ENCODE measurements at places on chromosomes 12 and 14.

GRCh38 chr12:10400829-10401228, 8.7 kb downstream of the KLRC4 start:
- peaks cover 34% of the 10 kb centered on the region for H3K36me3 ChIP-seq
- H3K4me1 ChIP-seq, result peaks cover 100% of the 10 kb centered on the region
- DNase-seq, result no peak
- peak overlapping the region; percentile 91 for H3K27ac ChIP-seq

DNA sequence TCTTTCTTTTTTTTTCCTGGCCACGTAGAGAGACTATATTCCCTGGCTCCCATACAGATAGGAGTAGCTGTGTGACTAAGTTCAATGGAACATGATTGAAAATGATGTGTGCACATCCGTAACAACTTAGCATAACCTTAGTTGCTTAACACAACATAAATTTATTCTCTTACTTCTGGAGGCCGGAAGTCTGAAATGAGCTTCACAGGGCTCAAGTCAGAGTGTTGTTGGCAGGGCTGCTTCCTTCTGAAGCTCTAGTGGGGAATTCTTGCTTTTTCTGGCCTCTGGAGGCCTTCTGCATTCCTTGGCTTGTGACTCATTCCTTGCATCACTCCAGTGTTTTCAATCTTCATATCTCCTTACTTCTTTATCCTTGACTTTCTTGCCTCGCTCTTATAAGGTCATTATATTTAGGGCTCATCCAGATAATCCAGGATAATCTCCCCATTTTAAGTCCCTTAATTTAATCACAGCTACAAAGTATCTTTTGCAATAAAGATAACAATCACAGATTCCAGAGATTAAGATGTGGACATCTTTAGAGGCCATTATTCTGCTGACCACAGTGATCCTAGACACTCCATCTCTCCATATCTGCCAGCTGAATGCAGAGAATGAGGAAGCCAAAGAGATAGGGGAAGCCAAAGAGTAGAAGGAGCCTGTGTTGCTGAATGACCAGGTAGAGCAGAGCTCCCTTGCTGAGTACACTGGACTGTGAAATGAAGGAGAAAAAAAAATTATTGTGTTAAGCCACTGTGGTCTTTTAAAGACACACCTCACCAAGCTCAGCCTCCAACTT, 21.0 kb upstream of the SNX6 start:
- H3K4me3 ChIP-seq, result no peak overlapping the region
- H3K36me3 ChIP-seq, result no peaks in the 10 kb centered on the region
- no peak for DNase-seq
- no peak overlapping the region for H3K27ac ChIP-seq
- H3K4me1 ChIP-seq, result no peaks in the 10 kb centered on the region
- no peaks in the 10 kb centered on the region for H3K27me3 ChIP-seq

- no peaks in the 10 kb centered on the region for H3K36me3 ChIP-seq
- H3K27ac ChIP-seq, result no peak overlapping the region
- peaks cover 2% of the 10 kb centered on the region for H3K4me1 ChIP-seq
- no peaks in the 10 kb centered on the region for H3K27me3 ChIP-seq
Observed at GRCh38 chr14:103693515-103693914, 21.7 kb downstream of the XRCC3 start.

DNA sequence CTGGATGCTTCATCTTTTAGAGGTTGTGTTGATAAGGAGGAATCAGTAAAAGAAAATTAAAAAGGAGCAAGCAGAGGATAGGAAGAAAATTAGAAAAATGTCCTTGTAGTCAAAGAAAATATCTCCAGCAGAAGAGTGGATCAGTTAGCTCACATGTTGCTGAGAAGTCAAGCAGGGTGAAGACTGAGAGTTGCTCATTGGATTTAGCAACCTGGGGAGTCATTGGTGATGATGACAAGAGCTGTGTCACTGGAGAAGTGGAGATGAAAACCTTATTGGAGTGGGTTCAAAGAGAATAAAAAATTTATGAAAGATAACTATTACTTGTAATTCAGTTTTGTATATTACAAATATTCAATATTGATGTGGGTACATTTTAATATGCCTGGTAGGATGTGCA, 9.8 kb downstream of the FRMD6 start:
- H3K4me1 ChIP-seq, result no peaks in the 10 kb centered on the region
- H3K4me3 ChIP-seq, result no peak overlapping the region
- H3K27me3 ChIP-seq, result peaks cover 9% of the 10 kb centered on the region
- H3K36me3 ChIP-seq, result peaks cover 4% of the 10 kb centered on the region
- no peak for DNase-seq

DNA sequence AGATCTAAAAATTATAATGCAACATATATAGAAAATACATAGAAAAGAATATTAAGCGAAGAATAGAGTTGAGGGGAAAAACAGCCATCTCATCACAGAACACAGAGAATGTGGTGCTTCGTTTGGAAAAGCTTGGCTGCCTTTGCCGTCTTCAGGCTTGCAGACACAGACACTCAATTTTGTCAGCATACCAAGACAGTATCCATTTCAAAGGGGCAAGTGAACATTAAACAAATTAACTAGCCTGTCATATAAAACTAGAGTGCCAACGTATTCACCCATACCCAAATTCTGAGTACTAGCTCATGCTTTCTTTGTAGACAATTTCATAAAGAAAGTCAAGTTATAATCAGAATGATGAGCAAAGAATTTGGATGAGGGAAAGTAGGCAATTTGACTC, 40.5 kb downstream of the DMAC2L start:
- H3K4me1 ChIP-seq, result peaks cover 7% of the 10 kb centered on the region
- no peak for DNase-seq
- peaks cover 34% of the 10 kb centered on the region for H3K36me3 ChIP-seq
- no peak overlapping the region for H3K4me3 ChIP-seq
- H3K27me3 ChIP-seq, result peaks cover 1% of the 10 kb centered on the region
- no peak overlapping the region for H3K27ac ChIP-seq

- peaks cover 4% of the 10 kb centered on the region for H3K27me3 ChIP-seq
- H3K4me1 ChIP-seq, result peaks cover 2% of the 10 kb centered on the region
- no peak overlapping the region for H3K27ac ChIP-seq
- DNase-seq, result no peak
Observed at GRCh38 chr12:64806593-64807460, 17.6 kb upstream of the TBC1D30 start.

DNA sequence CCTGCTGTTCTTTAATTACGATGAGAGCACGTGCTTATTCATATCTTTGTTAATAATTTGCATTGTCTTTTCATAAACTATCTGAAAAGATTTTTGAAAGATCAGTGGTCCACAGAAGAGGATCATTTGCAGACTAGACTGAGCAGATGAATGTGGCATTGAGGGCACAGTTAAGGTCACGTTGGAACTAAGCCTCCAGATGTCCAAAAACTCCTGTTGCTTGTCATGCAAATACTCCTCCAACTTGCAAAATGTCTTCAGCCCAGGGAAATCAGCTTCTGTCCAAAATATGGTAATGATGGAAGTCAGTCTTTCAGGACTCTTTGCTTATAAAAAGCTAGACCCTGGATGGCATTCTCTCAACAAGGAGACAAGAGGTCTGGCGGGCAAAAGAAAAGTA, 201.6 kb upstream of the TMEM260 start:
- no peaks in the 10 kb centered on the region for H3K27me3 ChIP-seq
- no peak overlapping the region for H3K27ac ChIP-seq
- DNase-seq, result no peak
- H3K4me1 ChIP-seq, result no peaks in the 10 kb centered on the region
- H3K4me3 ChIP-seq, result no peak overlapping the region
- H3K36me3 ChIP-seq, result no peaks in the 10 kb centered on the region

GRCh38 chr12:15605881-15606590, 183.2 kb downstream of the EPS8 start:
- H3K36me3 ChIP-seq, result no peaks in the 10 kb centered on the region
- H3K4me3 ChIP-seq, result no peak overlapping the region
- DNase-seq, result no peak
- H3K4me1 ChIP-seq, result no peaks in the 10 kb centered on the region

GRCh38 chr14:63656194-63656593, 14.5 kb upstream of the WDR89 start:
- H3K4me3 ChIP-seq, result no peak overlapping the region
- H3K27me3 ChIP-seq, result no peaks in the 10 kb centered on the region
- DNase-seq, result no peak
- peaks cover 5% of the 10 kb centered on the region for H3K36me3 ChIP-seq
- no peak overlapping the region for H3K27ac ChIP-seq

DNA sequence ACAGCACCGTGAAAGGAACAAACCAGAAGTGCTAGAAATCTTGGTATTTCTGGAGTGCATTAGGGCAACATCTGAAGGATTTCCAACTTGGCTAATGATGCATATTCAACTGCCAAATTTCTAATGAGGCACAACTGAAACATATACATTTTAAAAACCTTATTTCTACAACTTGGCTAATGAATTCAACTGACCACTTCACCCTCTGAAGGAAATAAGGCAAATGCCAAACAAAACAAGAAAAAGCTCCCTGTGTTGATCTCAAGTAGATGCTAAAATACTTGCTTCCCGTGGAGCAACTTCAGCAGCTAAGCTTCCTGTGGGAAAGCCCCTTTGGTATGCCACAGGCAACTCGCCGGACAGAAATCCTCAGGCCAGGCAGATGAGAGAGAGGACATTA, 167.1 kb downstream of the TTC7B start:
- H3K27me3 ChIP-seq, result no peaks in the 10 kb centered on the region
- H3K4me1 ChIP-seq, result no peaks in the 10 kb centered on the region
- no peak overlapping the region for H3K4me3 ChIP-seq
- DNase-seq, result no peak
- H3K36me3 ChIP-seq, result no peaks in the 10 kb centered on the region

GRCh38 chr12:91327131-91327530, 144.5 kb upstream of the DCN start:
- H3K4me1 ChIP-seq, result no peaks in the 10 kb centered on the region
- H3K4me3 ChIP-seq, result no peak overlapping the region
- no peak for DNase-seq
- H3K36me3 ChIP-seq, result no peaks in the 10 kb centered on the region
- H3K27ac ChIP-seq, result no peak overlapping the region

DNA sequence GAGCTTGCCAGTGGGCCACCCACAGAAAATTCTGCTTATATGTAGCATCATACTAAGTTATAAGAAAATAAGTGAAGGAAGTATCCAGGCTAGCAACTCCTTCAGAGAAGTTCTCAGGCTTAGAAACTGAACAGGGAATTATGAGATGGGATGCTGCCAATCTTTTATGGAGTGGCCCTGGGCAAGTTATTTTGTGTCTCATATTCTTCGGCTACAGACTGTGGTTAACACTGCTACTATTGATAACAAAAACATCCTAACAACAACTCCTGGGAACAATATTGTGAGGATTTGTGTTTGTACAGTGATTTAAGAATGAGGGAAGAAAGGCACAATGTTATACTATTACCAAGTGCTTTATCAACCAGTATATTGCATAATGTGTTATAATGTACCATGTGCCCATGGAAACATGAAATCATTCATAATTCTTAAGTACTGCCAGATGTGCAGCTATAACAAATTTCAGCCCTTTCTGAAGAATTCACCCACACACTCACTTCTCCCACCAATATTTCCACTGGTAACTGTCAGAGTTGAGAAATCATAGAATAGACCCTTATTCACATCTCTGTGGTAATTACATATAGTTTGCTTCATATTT, 113.3 kb upstream of the SOX5 start:
- no peak overlapping the region for H3K27ac ChIP-seq
- H3K4me1 ChIP-seq, result no peaks in the 10 kb centered on the region
- H3K36me3 ChIP-seq, result no peaks in the 10 kb centered on the region
- H3K27me3 ChIP-seq, result no peaks in the 10 kb centered on the region
- no peak overlapping the region for H3K4me3 ChIP-seq

GRCh38 chr14:68133856-68134255, 314.3 kb downstream of the RAD51B start:
- no peak for DNase-seq
- H3K27me3 ChIP-seq, result peaks cover 3% of the 10 kb centered on the region
- no peak overlapping the region for H3K4me3 ChIP-seq
- no peaks in the 10 kb centered on the region for H3K36me3 ChIP-seq

- no peak overlapping the region for H3K4me3 ChIP-seq
- H3K27ac ChIP-seq, result no peak overlapping the region
- no peaks in the 10 kb centered on the region for H3K36me3 ChIP-seq
- H3K4me1 ChIP-seq, result no peaks in the 10 kb centered on the region
- H3K27me3 ChIP-seq, result peaks cover 22% of the 10 kb centered on the region
Observed at GRCh38 chr14:106670011-106670410, 1143.6 kb downstream of the TMEM121 start.

GRCh38 chr12:58533652-58534051, 386.7 kb downstream of the LRIG3 start:
- no peaks in the 10 kb centered on the region for H3K36me3 ChIP-seq
- H3K4me3 ChIP-seq, result no peak overlapping the region
- no peaks in the 10 kb centered on the region for H3K4me1 ChIP-seq
- no peak overlapping the region for H3K27ac ChIP-seq

- peaks cover 14% of the 10 kb centered on the region for H3K36me3 ChIP-seq
- no peak for DNase-seq
- H3K4me3 ChIP-seq, result no peak overlapping the region
- H3K4me1 ChIP-seq, result peaks cover 48% of the 10 kb centered on the region
Observed at GRCh38 chr12:19474147-19474546, 34.9 kb downstream of the AEBP2 start.

- no peak overlapping the region for H3K27ac ChIP-seq
- no peak overlapping the region for H3K4me3 ChIP-seq
- peaks cover 13% of the 10 kb centered on the region for H3K27me3 ChIP-seq
- no peak for DNase-seq
- H3K36me3 ChIP-seq, result no peaks in the 10 kb centered on the region
- H3K4me1 ChIP-seq, result no peaks in the 10 kb centered on the region
Observed at GRCh38 chr12:117361905-117362304, 479 bp upstream of the NOS1 start.

- DNase-seq, result peak; percentile 47
- H3K27ac ChIP-seq, result peak overlapping the region; percentile 99
- peaks cover 24% of the 10 kb centered on the region for H3K4me1 ChIP-seq
- H3K36me3 ChIP-seq, result no peaks in the 10 kb centered on the region
- peak overlapping the region; percentile 79 for H3K4me3 ChIP-seq
- H3K27me3 ChIP-seq, result peaks cover 7% of the 10 kb centered on the region
Observed at GRCh38 chr12:128387811-128388422, 120.9 kb downstream of the TMEM132C start.

- H3K36me3 ChIP-seq, result no peaks in the 10 kb centered on the region
- H3K4me1 ChIP-seq, result no peaks in the 10 kb centered on the region
- H3K27me3 ChIP-seq, result peaks cover 7% of the 10 kb centered on the region
- no peak for DNase-seq
- no peak overlapping the region for H3K4me3 ChIP-seq
Observed at GRCh38 chr12:119565404-119565803, 28.2 kb upstream of the TMEM233 start.

GRCh38 chr14:88993946-88994345, 169.5 kb downstream of the TTC8 start:
- no peaks in the 10 kb centered on the region for H3K36me3 ChIP-seq
- H3K27ac ChIP-seq, result no peak overlapping the region
- H3K4me3 ChIP-seq, result no peak overlapping the region

- no peaks in the 10 kb centered on the region for H3K36me3 ChIP-seq
- H3K4me3 ChIP-seq, result no peak overlapping the region
- no peak overlapping the region for H3K27ac ChIP-seq
- no peaks in the 10 kb centered on the region for H3K4me1 ChIP-seq
- H3K27me3 ChIP-seq, result peaks cover 6% of the 10 kb centered on the region
Observed at GRCh38 chr12:119235197-119235751, 56.5 kb downstream of the HSPB8 start.

DNA sequence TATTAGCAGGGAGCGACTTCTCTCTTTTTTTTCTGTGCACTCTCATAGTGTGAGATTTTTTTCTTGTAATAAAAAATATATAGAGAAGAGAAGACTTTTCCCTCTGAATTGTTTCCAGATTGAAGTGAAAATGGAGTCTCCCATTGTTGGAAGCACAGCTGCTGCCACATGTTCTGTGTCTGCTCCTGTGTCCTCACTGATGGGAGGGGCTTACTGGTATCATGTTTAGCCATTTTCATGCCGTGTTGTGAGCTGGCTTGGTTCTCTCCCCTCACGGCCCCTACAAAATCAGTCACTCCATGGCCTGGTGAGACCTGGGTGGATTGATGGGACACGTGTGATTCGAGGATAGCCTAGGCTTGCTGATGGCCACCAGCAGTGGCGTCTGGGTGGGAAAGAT, 379.7 kb upstream of the DDHD1 start:
- H3K27me3 ChIP-seq, result no peaks in the 10 kb centered on the region
- no peak for DNase-seq
- no peak overlapping the region for H3K27ac ChIP-seq
- H3K4me3 ChIP-seq, result no peak overlapping the region
